NK-92 treated with Interleukin-12 subunit alpha and Interleukin-12 subunit beta, amount 100 ng/mL, for 24 hours (cell line): ENCODE measurements at places on chromosomes 5 and 9.

GRCh38 chr9:134782921-134783698 lies 97.5 kb upstream of the FCN2 start:
- DNase-seq, result no peak

GRCh38 chr5:93883459-93883858 lies 142.1 kb upstream of the POU5F2 start:
- DNase-seq, result no peak

- DNase-seq, result no peak
Observed at GRCh38 chr5:135133698-135134515, 99.9 kb upstream of the PITX1 start.

- no peak for DNase-seq
Observed at GRCh38 chr5:109399092-109399759, 10.5 kb downstream of the PJA2 start.

DNA sequence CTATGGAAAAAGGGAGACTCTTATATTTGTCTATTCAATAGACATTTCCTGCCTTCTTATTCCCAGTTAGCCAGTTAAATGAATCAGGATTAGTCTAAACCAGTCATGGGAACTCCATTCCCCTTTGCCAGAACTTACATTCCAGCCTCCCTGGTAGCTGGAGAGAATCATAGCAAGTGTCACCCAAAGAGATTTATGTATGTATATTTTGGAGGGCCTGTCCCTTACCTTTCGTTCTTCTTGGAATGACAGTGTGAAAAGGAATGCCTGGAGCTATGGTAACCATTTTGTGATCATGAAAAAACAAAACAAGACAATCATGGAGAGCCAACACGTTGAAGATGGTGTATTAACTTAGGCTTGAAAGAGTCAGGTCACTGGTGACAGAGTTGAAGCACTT lies 627.7 kb downstream of the CCDC171 start:
- DNase-seq, result no peak
